NCI-H2029 treated with DMSO at 0.1 percent for 48 hours (cell line): ENCODE measurements at places on chromosomes 4 and X.

- peak; percentile 19 for DNase-seq
Measured at GRCh38 chrX:103817502-103817901, 14.6 kb downstream of the RAB9B start.

- DNase-seq: peak; percentile 34
Measured at GRCh38 chr4:182212211-182212761, 30.9 kb upstream of the TENM3 start.

GRCh38 chrX:104565791-104566680 is at the start of gene IL1RAPL2:
TSS of gene IL1RAPL2 (plus strand) at chrX:104566199.
- DNase-seq: no peak

DNA sequence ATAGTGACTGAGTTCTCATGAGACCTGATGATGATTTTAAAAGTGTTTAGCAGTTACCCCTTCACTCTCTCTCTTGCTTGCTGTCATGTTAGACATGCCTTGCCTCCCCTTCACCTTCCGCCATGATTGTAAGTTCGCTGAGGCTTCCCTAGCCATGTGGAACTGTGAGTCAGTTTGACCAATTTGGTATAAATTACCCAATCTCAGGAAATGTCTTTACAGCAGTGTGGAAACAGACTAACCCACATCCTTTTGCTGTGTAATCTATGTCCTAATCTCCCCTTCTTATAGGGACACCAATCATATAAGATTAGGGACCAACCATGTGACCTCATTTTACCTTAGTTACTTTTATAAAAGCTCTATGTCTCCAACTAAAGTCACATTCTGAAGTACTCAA is 677.8 kb downstream of the ADGRL3 start:
- no peak for DNase-seq

DNA sequence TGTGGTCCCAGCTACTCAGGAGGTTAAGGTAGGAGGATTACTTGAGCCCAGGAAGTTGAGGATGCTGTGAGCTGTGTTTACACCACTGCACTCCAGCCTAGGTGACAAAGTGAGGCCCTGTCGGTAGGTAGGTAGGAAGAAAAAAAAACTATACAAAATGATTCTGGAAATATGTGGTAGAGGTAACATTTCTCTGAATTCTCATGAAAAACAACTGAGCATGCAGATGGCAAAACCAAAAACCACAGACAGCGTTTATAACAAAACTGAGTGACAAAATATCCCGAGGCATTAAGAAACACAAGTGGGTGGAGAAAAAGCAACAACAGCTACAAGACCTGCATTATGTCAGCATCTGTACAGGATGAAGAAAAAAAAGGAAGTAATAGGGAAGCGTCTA is 211.7 kb downstream of the DLG3 start:
- DNase-seq: no peak

- DNase-seq: no peak
Measured at GRCh38 chrX:7841084-7841805, 1.7 kb upstream of the VCX start.

DNA sequence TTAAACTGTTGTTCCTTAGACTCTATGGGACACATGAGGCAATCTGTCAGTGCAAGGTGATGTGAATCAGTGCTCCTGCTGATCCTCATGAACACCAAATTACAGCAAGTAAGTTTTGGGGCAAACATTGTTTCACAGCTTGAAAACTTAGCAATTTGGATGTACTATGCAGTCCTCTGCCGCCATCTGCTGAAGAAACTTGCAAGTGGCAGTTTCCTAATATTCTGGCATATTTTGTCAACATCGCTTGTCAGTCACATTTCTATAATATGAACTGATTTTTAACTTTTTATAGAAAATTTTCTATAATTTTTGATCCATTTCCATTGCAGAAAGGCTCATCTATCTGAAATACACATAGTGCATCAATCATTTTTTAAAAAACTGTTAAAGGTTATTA is 56.3 kb downstream of the ZAR1 start:
- no peak for DNase-seq

DNA sequence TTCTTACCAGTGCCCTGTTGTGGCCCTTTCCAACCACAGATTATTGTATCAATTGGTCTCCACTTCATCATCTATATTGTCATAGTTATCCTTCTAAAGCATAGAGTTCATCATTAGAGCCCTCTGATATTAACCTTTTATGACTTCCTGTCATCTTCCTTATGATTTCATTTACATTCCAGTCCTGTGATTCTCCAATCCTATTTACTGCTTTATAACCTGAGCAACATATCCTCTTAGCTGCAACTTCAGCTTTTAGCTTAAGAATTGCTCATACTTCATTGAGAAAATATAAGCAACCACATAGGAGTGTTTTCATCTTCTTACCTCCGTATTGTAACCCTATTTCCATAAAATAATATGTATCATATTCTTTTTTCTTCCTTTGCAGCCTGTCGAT is 252.6 kb upstream of the CENPE start:
- no peak for DNase-seq

DNA sequence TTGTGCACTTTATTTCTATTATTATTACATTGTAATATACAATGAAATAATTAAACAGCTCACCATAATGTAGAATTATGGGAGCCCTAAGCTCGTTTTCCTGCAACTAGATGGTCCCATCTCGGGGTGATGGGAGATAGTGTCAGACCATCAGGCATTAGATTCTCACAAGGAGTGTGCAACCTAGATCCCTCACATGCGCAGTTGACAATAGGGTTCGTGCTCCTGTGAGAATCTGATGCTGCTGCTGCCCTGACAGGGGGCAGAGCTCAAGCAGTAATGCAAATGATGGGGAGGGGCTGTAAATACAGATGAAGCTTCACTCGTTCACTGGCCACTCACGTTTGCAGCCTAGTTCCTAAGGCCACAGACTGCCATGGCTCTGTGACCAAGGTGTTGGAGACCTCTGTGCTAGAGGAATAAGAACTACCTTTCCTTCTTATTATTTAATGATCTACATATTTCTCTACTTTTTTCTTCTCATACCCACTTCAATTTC is 492.9 kb upstream of the INTU start:
- DNase-seq: no peak

DNA sequence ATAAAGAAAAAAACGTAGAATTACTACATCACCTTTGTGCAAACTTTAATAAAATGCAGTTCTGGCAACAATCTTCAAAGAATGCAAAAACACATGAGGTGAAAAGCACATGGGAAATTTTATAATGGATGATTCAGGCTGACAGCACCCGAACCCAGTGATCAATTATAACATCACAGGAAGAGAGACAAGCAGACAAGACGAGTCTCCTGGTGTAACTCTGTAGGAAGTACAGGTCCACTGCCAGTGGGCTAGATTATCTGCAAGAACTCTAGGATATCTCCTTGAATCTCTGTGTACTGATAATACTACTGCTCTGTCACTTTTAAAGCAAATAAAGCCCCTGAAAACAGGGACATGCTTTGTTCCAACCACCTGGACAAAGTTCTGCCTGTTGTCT is 58.9 kb upstream of the NXF3 start:
- no peak for DNase-seq

DNA sequence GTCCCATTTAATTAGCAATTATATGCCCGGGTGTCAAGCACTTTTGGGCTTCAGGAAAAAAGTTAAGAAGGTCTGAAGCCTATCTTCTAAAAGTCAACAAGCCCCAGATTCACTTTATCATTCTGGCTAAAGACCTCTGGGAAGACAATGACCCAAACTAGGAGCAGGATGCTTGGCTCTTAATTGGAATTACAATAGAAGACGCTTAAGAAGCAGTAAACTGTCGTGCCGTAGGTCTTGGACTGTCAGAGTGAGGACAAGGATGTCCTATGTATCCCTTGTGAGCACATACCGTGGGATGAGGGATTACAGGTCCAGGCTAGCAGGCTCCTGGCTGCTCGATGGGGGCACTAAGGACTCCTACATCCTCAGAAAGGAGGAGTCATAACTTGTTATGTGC is 3.2 kb upstream of the ARHGAP36 start:
- no peak for DNase-seq

GRCh38 chrX:9576059-9576458 is 111.2 kb downstream of the TBL1X start:
- DNase-seq: no peak

GRCh38 chr4:123731035-123731434 is 334.4 kb downstream of the SPRY1 start:
- DNase-seq: no peak

DNA sequence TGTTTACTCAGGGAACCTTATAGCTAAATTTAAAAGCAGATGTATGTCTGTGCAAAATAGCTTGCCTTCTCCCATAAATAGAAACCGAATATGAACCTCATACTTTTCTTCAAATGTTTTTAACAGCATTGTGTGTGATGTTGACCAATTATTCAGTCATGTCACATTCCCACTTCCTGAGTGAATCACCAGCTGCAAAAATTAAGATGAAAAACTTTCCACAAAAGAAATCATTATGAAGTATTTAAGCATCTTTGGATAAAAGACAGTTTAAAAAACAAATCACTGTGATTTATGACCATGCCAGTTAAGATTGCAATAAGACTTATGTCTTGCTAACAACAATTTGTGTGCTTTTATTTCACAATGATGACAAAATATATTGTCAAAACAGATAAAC is 220.1 kb downstream of the PDGFC start:
- DNase-seq: no peak

GRCh38 chrX:153885968-153886903 is at the start of gene L1CAM:
TSS of gene L1CAM (minus strand) at chrX:153886173. CDS start at chrX:153875836, 10,337 bp downstream.
- no peak for DNase-seq

- no peak for DNase-seq
Measured at GRCh38 chr4:122553432-122553831, 67.4 kb downstream of the IL21 start.

DNA sequence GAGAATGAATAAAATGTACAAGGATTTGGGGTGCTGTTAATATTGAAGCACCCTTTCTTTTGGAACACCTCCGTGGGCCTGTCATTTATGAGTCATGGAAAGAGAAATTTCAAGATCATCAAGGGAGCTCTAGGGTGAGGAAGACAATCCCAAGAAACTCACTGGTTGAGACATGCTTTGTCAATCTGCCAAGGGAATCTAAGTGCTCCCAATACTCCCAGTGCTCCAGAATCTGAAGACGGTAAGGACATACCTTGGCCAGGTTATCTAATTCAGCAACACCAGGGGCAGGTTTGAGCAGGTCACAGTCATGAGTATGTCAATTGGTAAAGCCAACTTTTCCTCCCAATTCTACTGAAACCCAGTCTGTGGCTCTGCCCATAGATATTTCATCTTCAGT is 556.4 kb upstream of the CPEB2 start:
- DNase-seq: no peak

- DNase-seq: no peak
Measured at GRCh38 chrX:131907488-131908314, 115.4 kb upstream of the STK26 start.

DNA sequence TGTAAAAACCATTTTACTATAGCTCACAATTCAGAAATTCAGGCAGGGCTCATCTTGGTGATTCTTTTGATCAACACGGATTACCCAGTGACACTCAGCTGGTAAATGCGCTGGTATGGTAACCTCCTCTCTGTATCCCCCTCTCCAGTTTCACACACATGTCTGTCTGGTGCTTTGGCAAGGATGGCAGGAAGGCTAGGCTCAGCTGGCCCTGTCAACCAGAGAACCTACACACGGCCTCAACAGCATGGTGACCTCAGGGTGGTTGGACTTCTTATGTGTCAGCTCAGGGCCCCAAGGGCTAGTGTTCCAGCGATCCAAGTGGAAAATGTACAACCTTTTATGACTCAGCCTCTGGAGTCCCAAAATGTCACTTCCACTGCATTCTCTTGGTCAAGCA is 55.7 kb upstream of the EOLA2 start:
- no peak for DNase-seq

DNA sequence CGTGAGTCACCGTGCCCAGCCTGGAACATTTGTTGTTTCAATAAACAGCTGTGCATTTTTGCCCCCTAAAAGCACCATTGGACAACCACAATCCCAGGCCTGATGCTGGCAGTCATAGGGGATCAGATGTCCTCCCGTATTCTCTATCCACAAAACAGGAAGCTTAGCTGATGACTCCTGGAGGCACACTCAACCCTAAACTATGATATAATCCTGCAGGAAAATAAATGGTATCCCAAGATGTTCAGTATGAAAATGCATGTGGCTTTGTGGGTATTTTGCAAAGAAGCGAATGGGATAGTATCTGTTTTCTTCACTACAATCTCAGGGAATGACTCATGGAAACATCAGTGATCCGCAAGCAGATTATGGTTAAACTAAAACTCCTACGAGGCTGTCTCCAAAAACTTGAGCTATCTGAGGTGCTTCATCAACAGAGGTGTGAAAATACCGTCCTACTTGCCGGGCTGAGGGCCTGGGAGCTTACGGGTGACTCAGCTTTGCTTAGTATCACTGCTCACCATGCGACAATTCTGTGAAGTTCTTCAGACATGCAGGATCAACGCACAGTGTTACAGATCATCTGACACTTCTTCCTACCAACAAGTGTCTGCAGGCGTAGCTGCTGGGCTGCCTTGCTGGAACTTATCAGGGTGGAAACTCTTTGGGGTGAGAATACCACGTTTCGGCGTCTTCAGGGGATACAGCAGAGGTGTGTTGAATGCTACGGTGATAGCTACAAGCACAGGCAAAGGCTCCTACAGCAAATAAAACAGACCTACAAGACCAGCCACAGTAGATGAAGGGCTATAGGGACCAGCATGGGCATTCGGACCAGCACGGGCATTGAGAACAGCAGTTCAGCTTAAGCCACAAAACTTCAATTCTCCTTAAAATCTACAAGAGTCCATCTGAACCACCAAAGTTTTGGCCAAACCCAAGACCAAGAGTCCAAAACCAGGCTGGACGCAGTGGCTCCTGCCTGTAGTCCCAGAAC is 148.5 kb downstream of the DHRSX start:
- no peak for DNase-seq

- no peak for DNase-seq
Measured at GRCh38 chr4:70712604-70713452, 8.9 kb upstream of the RUFY3 start.

DNA sequence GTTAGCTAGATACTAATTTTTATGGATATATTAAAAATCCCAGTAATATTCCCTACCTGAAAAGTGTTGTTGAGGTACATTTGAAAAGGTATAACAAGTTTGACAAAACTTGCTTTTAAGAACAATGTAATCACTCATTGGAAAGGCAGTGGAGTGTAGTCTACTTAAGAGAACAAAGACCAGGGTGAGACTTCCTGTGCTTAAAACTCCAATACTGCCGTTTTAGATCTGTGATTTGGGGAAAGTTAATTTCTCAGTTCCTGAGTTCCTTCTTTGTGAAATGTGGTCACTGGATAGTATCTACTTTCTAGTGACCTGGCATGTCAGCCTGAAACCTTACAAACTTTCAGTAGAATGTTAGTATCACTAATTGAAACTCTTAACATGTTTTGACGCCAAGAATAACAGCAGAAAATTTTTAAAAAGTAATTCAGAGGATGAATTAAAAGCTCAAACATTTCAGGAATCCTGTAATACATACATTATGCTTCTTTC is 56.8 kb downstream of the PCDH7 start:
- DNase-seq: no peak

- no peak for DNase-seq
Measured at GRCh38 chr4:74083546-74083945, 15.4 kb downstream of the CXCL2 start.

- DNase-seq: no peak
Measured at GRCh38 chr4:7007142-7007907, 35.8 kb upstream of the TADA2B start.

GRCh38 chr4:38749336-38749735 is 33.5 kb downstream of the TLR10 start:
- DNase-seq: no peak
